Natural killer cell treated with Interleukin-12 subunit alpha and Interleukin-12 subunit beta and Interleukin-15 and Interleukin-18, amount 100 ng/mL, for 72 hours (primary cell): ENCODE measurements at places on chromosomes 4 and X.

DNA sequence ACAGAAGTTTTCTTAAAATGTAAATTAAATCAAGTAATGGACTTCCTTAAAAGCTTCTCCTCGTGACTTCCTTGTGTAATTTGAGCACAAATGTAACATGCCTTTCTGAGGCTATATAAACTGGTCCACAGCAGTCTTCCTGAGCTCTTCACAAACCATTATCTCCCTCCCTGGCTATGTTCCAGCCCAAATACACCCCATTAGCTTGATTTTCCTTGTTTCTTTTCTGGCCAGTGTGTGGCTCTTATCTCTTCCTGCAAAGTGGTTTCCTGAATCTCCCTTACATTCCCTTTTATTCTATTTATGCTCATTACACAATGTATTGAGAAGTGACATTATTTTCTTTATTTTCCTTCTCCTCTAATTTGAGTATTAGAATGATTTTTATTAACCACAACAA lies 1085.3 kb upstream of the PCDH10 start:
- DNase-seq, result no peak

DNA sequence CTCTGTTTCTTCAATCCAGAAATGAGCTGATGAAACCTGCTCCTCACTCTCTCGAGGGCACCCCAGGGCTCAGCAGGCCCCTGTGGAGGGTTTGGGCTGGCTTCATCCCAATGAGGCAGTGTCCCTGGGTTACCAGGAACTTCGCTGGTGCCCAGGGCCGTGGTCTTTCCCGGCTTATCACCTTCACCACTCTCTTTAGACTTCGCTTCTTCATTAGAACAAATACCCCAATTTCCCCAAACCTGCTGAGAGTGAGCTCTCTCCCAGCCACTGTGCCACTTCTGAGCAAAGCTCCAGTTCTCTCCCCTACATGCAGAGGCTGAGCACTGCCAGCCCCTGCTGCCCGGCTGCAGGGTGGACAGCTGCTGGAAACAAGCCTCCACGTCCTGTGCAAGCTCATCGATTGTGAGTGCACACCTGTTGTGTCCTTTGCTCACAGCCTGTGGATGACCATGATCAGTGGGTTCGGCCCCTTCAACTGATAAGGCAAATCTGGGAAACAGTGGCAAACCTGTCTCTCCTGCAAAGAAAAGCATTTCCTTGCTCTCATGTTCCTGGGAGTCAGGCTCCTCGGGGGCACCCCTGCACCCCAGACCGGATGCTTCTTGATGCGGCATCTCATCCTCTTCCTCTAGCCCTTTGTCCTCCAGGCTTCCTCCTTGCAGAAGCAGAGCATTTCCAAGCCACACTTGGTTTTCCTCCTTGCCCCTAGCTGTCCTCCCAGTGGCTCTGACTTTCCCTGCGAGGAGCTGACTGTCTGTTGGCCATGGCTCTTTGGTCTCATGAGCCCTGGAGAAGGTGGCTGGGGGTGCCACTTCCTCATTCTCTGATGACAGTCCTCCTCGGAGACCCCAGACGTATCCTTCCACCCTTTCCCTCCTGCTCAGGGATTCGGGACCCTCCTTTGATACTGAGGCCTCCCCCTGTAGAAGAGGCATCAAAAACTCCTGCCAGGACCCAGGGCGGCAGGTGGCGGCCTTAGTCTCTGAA lies 28.7 kb downstream of the C4orf50 start:
- peak; percentile 53 for DNase-seq

DNA sequence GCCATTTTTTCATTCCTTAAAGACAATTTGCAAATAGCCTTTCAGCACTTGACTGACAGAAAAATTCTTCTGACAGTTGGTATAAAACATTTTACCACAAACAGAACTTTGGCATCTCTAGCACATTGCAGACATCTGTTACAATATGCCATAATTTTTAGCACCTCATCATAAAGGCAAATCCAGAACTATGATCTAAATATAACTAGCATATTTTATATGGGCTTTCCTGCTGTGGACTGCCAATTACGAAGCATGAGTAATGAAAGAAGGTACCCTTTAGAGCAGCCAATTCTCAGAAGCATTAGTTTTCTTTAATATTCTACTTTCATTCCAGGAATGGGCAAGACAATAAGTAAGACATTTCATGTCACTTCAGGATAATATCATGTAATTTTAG lies 647.4 kb upstream of the GALNT7 start:
- no peak for DNase-seq

- DNase-seq, result no peak
Observed at GRCh38 chr4:54566608-54567007, 91.1 kb upstream of the KIT start.

DNA sequence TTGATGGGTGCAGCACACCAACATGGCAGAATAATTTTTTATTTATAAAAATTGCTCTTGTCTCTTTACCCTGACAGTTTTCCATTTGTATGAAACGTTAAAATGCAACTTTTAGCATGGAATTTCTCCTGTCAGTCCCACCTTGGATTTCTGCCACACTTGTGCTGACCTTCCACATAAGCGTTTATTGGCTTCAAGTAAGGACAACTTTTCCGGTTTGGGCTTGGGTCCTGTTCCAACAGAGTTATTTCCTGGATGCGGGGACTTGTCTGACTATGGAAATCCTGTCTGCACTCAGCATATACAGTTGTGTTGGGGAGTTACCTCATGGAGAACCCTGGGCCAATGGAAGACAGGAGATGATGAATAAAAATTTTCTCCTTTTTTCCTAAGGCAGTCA lies 294.7 kb downstream of the NAF1 start:
- DNase-seq, result no peak
